ENCODE measurements at places on chromosomes 2 and 18.

GRCh38 chr2:224885836-224886547, 156.3 kb downstream of the DOCK10 start:
- DNase-seq, result no peak

DNA sequence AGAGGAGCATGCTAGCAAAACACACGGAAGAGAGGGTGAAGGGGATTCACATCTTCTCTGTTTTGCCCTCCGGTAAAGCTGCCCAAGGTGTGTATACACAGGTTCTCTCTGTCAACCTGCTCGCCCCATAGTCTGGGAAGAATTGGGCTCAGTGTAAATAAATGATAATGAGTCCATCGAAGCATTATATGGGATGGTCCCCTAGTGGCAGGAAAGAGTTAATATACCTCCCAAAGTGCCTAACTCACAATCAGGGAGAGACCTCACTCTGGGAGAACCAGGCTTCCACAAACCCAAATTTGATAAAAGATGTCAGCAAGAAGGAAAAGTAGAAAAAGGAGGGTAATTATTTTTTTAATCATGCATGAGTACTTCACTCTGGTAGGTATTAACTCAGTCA, 262.2 kb upstream of the ZNF521 start:
- no peak for DNase-seq

DNA sequence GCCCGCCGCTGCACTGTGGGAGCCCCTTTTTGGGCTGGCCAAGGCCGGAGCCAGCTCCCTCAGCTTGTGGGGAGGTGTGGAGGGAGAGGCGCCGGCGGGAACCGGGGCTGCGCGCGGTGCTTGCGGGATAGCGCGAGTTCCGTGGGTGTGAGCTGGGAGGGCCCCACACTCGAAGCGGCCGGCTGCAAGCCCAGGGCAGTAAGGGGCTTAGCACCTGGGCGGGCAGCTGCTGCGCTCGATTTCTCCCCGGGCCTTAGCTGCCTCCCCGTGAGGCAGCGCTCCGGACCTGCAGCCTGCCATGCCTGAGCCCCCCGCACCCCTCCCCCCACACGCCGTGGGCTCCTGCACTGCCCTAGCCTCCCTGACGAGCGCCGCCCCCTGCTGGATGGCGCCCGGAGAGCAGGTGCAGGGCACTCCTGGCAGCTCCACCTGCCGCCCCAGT, 124.4 kb downstream of the CCDC178 start:
- DNase-seq, result no peak

GRCh38 chr2:33292981-33293595, 183.4 kb upstream of the RASGRP3 start:
- no peak for DNase-seq

GRCh38 chr2:142425551-142425950, 294.7 kb upstream of the LRP1B start:
- no peak for DNase-seq

GRCh38 chr2:25587361-25587760, 86.0 kb downstream of the DTNB start:
- DNase-seq, result no peak

GRCh38 chr2:106115250-106115649, 78.9 kb downstream of the UXS1 start:
- DNase-seq, result no peak

DNA sequence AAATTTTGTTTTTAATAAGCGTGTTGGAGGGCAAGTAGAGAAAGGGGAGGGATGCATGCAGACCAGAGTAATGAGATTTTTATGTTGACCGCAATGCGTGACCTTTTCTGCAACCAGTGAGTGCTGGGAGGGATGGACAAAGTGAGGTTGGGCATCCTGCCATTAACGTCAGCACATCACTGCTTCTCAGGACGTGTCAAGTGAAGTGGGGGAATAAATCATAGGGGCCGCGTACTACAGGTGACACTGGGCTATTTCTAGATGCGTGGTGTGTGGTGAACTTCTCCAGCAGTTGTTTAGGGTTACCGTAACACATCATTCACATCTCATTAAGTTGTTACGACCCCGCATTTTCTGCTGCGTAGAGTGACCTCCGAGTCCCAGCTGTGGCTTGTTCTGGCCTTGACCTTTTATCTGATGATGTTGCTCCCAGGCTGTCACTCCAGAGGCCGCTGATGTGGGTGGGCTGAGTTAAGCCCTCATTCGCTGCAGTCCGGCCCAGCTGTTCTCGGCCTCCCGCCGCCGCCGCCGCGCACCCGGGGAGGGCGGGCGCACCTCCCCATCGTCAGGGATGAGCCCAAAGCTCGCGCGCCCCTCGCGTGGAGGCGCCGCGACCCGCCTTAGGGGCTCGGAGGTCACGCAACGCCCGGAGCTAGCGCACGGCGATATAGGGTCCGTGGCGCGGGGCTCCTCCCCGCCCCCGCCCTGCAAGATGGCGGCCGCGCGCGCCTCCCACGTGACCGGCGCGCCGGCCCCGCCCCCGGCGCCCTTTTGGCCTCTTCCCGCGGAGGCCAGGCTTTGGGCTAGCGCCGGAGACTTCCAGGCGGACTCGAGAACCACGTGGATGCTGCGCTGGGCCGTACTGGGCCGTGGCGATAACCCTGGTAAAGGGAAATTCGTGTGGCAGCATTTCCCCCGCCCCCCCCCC, 3.5 kb downstream of the ZCCHC2 start:
- peak; percentile 57 for DNase-seq

DNA sequence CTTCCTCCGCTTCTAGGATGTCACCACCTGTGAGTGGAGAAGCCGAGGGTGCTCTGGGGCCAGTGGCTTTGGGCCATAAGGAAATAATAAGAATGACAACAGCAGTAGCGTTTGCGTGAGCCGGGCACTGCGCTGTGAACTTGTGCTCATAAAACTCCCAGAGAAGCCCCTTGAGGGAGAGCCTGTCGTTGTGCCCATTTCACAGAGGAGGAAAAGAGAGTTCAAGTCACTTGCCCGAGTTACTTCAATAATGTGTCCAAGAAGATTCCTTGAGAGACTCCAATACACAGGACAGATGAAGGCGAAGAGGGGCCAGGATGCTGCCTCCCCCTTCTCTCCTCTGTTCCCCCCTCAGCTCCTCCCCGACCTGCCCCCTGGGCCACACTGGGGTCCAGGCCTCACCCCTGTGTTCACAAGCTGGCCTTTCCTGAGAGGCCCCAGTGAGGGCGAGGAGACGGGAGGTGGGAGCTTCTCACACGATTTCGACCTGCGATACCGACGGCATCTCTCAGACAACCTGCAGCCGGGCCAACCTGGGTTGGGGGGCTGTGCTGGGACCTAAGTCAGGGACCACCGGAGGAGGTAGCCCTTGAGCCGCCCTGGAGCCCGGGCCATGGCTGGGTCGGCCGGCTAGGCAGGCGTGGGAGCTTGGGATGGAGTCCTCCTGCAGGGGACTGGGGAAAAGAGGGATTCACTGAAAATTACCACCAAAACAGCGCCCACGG, 53.5 kb upstream of the UBE2F start:
- no peak for DNase-seq

DNA sequence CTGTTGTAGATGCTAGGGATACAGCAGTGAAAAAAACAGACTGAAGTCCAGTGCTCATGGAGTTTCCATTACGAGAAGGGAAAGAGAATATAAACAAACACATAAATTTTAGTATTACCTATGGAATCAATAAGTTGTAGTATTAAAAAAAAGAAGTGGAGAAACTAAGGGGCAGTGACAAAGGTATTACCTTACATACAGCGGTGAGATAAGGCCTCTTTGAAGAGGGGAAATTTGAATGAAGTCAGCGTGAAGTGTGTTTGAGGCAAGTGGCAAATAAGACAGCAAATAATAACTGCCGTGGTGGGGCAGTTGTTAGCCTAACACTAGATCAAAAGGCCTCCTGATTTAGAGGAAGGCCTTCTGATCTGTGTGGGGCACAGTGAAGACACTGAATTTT, 57.9 kb downstream of the TLK1 start:
- DNase-seq, result no peak

DNA sequence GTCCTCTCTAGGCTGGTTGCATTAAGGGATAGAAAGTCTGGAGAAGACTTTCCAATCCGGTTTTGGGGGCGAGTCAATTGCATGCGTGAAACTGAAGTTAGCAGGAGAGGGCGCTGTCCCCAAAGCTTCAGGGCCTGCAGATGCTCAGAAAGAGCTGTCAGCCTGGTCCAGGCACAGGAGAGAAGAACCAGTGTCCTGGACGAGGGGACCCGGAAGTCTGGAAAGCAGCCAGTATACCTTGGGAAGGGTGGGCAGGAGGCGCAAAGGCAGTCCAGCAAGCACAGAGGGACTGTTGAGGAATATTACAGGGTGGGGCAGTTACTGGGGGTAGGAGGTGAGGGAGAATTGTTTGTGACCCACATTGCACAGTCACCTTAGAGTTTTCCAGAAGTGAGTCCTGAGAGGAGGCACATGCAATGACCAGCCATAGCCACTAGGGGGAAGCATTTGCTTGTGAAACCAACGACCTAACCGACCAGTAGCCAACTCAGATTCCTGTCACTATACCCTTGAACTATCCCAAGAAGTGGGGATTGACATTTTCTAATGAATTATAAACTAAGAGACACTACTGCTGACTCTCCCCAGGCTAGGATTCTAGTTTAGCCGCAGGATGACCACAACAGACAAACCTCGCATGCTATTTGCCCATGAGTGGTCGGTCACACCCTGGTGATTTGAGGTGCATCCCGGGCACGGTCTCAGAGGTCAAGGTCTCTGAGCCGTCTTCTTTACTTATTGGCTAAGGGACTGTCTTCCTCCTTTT, 172.8 kb downstream of the RDH14 start:
- peak; percentile 21 for DNase-seq
